ENCODE measurements at places on chromosomes 5 and 9.

DNA sequence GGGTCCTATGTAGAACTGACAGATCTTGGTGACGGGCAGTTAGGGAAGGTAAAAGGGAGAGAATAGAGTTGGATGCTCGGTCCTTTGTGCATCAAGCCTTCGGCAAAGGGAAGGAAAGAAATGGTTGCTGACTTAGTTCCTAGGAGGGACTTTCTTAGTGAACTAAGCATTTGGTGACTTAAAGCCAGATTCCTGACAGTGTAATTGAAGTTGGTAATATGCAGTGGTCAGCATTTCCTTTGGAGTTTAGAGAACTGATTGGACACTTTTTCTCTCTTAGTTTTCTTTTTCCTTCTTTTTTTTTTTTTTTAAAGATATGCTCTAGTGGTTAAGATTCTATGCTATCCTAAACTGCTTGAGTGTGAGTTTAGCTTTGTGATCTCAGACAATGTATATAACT is 2.3 kb downstream of the CLTA start:
- no peak for DNase-seq

- DNase-seq = no peak
Observed at GRCh38 chr9:95343725-95344287, 26.3 kb upstream of the FANCC start.

GRCh38 chr5:125424402-125425141 is 678.1 kb upstream of the ZNF608 start:
- no peak for DNase-seq

GRCh38 chr5:78339617-78340436 is 20.6 kb upstream of the SCAMP1 start:
- DNase-seq = no peak

- DNase-seq = no peak
Observed at GRCh38 chr5:89900346-89900745, 509.2 kb downstream of the CETN3 start.

GRCh38 chr9:89619019-89619418 is 14.2 kb downstream of the GADD45G start:
- no peak for DNase-seq

DNA sequence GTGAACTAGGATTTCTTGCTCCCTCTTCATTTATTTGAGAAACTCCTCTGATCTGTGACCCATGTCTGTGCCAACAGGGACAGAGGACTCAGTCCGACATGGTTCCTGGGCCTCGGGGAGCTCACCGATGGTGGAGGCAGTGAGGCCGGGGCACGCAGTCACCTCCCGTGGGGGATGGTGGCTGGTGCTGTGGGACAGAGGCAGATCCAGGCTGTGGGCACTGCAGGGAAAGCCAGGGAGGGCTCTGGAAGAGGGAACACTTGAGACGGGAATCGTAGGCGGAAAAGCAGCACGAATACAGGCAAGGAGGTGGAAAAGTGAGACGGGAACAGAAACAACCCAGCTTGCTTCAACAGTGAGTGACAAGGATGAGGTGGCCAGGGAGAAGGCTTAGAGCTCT is 127.8 kb downstream of the GABBR2 start:
- no peak for DNase-seq

GRCh38 chr5:78830528-78831046 is 154.5 kb downstream of the ARSB start:
- DNase-seq = no peak

DNA sequence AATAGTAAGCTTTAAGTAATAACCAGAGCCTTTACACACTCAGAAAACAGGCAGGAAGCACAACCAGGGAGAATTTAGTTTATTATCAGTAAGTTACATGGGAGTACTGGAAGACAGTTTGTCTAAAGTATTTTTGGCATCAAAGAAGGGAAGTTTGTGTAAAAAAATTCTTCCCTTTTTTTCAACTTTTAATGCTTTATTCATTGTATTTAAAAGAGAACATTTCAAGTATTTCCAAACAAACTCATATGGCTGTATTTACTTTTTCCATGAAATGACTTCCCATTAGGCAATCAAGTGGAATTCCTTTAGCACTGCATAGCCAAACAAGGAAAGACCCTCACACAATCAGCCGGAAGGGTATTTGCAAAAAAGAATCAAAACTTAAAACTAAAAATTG is 26.7 kb downstream of the RNF145 start:
- no peak for DNase-seq

DNA sequence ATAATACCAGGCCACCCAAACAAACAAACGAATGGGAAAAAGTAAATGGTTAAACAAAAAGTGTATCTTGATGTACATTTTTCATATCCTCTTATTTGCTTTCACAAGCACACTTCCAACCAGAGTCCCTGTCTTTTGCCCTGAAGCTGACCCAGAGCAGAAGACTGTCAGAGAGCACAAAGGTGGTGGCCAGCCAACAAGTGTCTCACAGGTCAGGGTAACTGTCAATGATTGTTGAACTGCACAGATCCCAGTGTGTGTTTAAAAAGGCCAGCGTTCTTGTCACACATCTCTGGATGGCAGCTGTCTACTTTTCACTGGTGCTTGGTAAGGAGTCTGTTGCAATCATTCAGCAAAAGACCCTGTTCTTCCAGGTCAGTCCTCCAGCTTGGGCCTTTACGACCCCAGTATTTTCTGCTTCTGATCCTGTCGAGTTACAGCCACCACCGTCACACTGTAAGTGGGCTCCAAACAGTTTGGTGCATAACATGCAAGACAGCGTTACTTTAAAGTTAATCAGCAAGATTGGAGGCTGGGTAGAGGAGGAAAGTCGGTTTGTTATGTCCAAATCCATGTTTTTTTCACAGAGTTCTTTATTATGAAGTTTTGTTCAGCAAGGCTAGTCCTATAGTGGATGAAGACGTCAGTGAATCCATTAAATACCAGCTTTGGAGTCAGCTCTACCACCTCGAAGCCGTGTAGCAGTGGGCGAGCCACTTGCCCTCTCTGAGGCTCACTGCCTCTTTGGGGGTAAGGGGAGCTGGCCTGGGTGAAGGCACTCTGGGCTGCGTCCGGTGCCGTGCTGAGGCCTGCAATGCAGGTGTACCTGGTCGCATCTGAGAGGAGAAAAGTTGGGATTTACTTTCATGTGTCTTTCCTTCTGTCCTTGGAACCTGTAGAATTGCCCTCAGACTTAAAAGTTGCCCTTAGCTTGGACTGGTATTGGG is 265.7 kb downstream of the AOPEP start:
- DNase-seq = no peak

DNA sequence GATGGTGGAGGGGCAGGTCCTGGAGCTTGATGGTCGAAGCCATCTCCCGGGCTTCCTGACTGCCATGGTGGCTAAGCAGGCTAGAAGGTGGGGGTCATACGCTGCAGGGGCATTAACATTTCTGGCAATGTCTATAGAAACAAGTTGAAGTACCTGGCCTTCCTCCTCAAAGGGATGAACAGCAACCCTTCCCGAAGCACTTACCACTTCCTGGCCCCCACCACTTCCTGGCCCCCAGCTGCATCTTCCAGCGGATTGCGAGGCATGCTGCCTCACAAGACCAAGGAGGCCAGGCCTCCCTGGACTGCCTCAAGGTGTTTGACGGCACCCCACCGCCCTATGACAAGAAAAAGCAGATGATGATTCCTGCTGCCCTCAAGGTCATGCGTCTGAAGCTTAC is 97.0 kb upstream of the MOCS2 start:
- no peak for DNase-seq

GRCh38 chr5:122426301-122426700 is 114.3 kb downstream of the SNCAIP start:
- no peak for DNase-seq

GRCh38 chr9:19154135-19154612 is 26.9 kb upstream of the PLIN2 start:
- peak; percentile 69 for DNase-seq

DNA sequence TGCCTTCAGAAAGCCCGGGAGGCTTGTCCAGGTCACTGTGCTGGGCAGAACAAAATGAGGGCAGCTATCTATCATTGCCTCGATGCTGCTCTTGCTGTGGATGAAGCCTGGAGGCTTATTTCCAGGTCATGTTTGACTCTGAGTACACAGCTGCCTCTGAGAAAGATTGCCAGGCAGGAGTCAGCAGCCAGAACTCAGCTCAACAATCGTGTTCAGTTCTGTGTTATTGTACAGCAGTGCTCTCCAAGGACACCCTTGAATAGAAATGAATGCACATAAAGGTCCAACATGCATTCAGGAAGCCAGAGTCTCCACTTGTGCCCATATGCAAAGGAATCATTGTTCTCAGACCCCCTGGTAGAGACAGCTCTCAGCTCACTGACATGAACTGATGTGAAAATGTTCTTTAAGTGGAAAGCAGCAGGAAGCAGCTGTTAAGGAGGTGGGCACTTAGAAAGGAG is 61.7 kb upstream of the ZFR start:
- DNase-seq = no peak

GRCh38 chr9:83977196-83977595 is 2.8 kb downstream of the HNRNPK start:
- DNase-seq = no peak

- DNase-seq = peak; percentile 48
Observed at GRCh38 chr5:65262649-65263059, 219.1 kb downstream of the ADAMTS6 start.

DNA sequence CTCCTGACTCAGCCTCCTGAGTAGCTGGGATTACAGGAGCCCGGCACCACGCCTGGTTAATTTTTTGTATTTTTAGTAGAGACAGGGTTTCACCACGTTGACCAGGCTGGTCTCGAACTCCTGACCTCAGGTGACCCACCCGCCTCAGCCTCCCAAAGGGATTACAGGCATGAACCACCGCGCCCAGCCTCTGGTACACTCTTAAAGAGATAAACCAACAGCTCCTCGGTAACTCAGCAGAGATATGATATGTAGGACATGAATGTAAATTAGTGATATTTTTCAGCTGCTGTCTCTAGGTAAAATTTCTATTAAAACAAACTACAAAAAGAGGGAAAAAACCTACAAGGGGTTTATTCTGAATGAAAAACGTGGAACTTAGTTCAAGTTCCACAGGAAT is 42.8 kb upstream of the HK3 start:
- DNase-seq = no peak

GRCh38 chr5:96317945-96318344 is 115.1 kb downstream of the PCSK1 start:
- no peak for DNase-seq

DNA sequence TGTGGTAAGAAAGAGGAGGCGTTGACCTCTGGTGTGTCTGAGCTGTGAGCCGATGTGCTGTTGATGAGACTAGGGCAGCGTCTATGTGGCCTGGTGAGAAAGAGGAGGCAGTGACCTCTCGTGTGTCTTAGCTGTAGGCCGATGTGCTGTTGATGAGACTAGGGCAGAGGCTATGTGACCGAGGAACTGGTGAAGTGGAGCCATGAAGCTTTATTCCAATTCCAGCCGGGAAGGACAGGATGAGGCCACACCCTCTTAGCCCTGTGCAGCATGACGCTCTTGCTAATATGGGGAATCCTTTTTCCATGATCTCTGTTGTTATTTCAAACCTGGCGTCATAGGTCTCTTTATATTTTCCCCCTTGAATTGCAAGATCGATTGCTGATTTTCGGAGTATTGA is 172.4 kb downstream of the GOLPH3 start:
- no peak for DNase-seq

GRCh38 chr5:55456216-55456895 is 78.4 kb downstream of the PLPP1 start:
- no peak for DNase-seq

GRCh38 chr5:57681942-57682341 is 199.3 kb upstream of the ACTBL2 start:
- DNase-seq = peak; percentile 41

- no peak for DNase-seq
Observed at GRCh38 chr9:98360176-98360708, 104.8 kb upstream of the TBC1D2 start.

- DNase-seq = no peak
Observed at GRCh38 chr5:5828619-5829018, 406.1 kb downstream of the ICE1 start.

GRCh38 chr5:56350597-56351170 is 117.6 kb upstream of the ANKRD55 start:
- DNase-seq = no peak

DNA sequence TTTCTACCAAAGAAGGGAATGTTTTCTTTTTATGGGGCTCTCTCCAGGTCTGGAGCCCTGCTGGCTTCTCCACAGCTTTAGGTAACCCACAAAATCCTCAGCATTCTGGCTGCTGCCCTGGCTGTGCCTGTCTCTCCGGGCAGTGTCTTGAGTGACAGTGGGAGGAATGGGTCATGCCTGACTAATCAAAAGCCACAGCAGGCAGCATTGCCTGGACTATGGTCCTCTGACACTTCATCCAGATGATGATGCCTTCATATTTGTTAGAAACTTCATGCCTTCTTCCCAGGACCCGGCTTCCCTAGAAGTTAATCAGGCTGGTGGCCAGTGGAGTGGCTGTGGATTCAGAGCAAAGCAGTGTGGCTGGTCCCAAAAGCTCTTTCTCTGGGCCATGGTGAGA is 32.2 kb upstream of the TGFBI start:
- DNase-seq = no peak

DNA sequence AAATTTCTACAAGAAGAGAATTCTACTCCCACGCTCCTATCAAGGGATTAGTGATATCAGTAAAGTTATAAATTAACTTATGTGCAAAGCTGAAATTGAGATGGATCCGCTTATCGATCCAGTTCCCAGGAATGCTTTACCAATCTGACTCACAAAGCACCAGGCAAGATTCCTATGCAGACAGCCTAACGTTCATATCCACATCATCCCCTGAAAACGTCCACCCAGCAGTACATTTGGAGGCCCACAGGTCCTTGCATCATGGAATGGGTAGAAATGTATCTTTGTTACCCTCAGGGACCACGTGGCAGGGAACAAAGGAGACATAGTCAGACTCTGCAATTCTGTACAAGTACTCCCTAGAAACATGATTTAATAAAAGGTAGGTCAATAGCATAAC is 147.4 kb downstream of the ESM1 start:
- DNase-seq = no peak
